Endothelial cell of umbilical vein (primary cell): ENCODE measurements at places on chromosomes 1 and 21. TPM values are rescaled to one million over a fixed set of nuclear protein-coding genes. Genes with fewer than 3 reads are reported as not detected.
A peak's percentile ranks its signal among the peaks of the same experiment; 100 is the strongest.

The UBASH3A gene
- polyA plus RNA-seq = not detected in 2 replicates

The C1orf226 gene
- 1.8 and 2.5 TPM in 2 replicates for polyA plus RNA-seq

The CAMK2N1 gene
- polyA plus RNA-seq = 3.1 and 3.3 TPM in 2 replicates

DNA sequence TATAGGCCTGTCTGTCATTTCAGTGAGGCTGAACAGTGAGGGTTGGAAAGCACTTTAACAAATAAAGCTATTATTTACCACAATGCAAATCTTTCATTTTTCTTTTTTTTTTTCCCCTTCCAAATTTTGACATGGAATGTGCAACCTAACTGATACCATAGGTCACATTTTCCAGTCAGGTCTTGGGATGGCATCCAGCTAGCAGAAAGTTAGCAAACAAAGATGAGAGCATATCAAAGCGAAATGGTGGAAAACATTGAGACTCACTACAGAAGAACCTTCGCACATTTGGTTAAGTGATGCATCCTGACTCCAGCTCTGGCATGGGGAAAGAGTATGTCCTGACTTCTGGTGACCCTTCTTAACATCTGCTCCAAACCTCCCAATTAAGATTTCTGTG, 105.1 kb upstream of the L1TD1 start:
- no peak for DNase-seq

GRCh38 chr21:39120876-39121599, 62.2 kb downstream of the PSMG1 start:
- no peak for DNase-seq

DNA sequence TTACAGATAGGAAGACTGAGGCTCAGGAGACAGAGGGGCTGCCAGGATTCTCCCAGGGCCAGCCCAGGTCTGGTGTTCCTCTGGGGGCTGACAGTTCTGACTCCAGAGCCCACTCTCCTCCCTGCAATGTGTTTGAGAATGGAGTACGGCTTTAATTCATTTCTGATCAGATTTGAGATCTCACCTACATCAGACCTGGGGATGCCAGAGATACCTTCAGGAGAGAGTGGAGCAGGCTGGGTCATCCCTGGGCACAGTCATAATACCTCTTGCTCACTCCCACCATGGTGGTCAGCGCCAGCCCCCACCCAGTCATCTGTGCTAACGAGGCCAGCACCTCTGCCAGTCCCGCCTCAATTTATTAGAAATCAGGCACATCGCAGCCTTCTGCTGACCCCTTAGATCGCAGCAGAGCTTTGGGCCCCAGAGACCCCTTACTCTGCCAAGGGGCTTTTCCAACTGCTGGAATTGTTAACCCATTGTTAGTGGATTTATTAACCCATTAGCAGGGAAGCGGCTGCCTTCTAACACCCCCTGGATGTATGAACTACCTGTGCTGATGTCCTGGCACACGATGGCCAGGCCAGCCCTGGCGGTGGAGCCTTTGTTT, 352.1 kb downstream of the MATN1 start:
- DNase-seq = no peak

GRCh38 chr1:162629651-162630050, 2.6 kb upstream of the DDR2 start:
- DNase-seq = peak; percentile 86

DNA sequence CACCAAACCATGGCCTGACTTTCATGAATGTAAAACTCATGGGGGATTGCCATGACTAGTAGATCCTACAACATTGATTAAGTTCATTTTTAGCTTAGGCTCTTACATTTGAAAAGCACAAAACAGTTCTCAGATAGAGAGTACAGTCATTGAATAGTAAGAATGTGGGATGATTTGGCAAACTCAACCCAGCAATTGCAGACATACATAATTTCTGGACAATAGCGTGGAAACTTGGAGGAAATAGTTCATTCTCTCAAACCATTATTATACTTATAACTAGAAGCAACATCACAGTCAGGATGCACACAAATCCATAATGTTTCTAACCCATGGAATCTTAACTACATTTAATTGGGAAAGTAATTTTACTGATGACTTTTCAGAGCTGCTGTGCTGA, 598.2 kb downstream of the LMO4 start:
- DNase-seq = no peak

GRCh38 chr1:78520216-78520615, 29.4 kb downstream of the PTGFR start:
- no peak for DNase-seq
